Stimulated activated CD8-positive, alpha-beta memory T cell treated with anti-CD3 and anti-CD28 coated beads, Interleukin-4, amount 100 ng/mL, for 24 hours (primary cell): ENCODE measurements at places on chromosomes 1 and 21.

DNA sequence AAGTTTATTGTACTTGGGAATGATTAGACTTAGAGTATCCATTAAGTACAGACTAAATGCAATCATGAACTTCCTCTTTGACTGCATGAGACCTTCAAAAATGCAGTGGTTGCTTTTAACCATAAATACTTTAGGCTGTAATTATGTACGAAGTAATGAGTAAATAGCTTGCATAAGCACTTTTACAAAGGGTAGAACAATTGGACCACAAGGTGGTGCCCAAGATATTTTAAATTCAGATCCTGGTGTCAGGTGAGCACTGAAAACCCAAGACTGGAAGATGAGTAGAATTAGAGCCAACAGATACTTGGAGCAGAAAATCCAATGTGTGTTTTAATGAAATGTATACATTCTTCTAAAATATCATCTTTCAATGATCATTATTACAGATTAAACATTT lies 43.4 kb upstream of the RHOU start:
- no peak for DNase-seq

DNA sequence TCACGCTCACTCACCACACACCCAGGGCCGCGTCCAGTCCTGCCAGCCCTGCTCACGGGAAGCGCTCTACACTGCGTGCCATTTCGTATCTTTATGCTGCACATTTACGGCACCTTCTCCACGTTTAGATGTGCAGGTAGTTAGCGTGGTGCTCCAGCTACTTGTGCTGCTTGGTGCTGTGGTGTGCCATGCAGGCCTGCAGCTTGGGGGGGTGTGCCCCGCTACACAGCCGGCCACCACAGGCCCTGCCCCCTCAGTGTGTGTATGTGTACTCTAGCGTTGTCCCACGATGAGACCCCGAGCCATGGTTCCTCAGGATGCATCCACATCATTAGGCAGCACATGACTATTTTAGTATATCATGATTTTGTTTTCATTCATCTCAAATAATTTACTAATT lies 38.3 kb downstream of the SNAP47 start:
- DNase-seq, result no peak

GRCh38 chr1:236945002-236945401 lies 59.2 kb downstream of the MT1HL1 start:
- no peak for DNase-seq

DNA sequence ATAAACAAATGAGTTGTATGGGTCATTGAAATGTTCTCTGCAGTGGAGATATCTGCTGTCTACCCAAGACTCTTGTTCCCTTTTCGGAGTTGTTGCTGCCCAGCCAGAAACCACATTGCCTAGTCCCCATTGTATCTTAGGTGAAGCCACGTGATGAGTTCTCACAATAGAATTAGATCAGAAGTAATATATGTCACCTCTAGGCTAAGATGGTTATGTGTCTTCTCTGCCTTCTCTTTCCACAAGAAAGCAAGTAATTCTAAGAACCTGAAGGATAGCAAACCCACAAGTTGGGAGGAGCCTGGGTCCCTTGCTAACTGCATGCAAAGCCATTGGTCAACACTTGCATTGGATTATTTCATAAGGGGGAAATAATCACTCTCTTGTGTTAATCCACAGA lies 76.6 kb downstream of the ADCY10 start:
- DNase-seq, result no peak

DNA sequence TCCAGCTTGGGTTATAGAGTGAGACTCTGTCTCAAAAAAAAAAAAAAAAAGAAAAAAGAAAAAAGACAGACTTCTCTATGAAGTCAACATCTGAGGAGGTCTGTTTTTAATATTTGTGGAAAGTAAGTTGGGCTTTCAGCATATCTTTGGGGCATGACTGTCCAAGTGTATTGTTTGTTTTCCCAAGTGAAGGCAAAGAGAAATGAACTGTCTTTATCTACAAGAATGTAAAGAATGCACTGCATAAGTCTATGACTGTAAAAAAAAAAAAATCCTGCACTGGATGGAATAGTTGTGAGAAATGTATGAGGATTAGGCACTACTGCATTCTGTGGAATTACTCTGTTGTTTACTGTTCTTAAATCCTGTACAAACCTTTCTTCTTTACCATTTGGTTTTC lies 45.6 kb upstream of the TMEM61 start:
- no peak for DNase-seq

DNA sequence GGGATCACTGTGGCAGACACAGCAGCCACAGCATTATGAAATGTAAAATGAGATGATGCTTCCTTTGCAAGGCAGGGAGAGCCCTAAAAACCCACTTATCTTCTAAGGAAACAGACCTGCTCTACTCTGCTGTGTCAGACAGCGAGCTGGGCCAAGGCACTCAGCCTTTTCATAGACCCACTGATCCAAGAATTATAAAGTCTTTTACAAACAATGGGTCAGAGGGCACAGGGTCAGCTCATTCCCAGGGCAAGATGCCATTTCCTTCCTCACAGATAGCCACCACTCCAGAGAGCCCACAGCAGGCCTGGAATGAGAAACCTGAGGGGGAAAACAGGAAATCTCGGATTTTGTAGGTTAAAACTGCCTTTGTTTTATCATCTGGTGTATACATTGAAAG lies 42.9 kb downstream of the CASQ2 start:
- DNase-seq, result no peak

GRCh38 chr1:145708063-145708462 lies 895 bp upstream of the PDZK1 start:
- no peak for DNase-seq

GRCh38 chr1:205480349-205480985 lies 24.0 kb upstream of the CDK18 start:
- DNase-seq, result peak; percentile 53

- no peak for DNase-seq
Measured at GRCh38 chr1:29800120-29800519, 563.8 kb downstream of the PTPRU start.

DNA sequence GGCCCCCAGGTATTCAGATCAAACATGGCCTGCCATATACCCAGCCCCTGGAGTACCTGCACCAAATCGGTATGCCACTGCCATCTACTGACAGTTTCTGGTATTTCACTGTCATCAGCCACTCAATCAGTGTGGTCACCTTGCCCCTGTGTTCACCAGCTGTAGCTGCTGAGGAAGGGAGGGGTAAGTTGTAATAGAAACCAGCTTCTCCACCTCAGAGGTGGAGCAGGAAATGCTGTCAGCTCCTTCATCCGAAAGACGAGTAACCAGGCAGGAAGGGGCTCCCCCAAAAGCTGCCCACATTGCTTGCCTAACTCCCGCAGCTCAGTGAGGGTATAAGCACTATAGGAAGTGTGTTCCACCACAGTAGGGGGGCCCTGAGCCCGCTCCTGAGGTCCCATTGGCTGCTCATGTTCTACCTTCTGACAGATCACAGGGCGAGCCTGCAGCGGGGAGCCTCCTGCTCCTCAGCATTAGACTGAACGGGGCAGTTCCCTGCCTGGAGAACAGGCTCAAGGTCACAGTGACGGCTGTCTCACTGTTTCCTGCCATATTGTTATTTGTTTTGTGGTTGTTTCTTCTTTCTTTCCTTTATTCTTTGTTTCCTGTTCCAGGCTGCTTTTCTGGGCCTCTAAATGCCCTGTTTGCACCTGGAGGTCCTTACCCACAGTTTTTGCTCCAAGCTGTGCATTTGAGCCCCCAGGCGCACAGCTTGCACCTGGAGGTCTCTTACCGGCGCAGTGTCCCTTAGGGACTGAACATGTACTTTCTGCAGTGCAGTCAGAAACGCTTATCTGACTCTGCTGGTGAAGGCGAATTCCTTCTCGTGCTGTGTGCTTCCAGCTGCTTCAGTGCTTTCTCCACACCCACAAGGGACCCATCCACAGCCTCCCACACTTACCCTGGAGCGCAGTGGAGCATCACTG lies 1638.3 kb downstream of the MRPL39 start:
- peak; percentile 36 for DNase-seq

GRCh38 chr1:183806125-183806524 lies 1.2 kb downstream of the RGL1 start:
- no peak for DNase-seq

- DNase-seq, result no peak
Measured at GRCh38 chr1:77313491-77313890, 31.7 kb downstream of the AK5 start.

DNA sequence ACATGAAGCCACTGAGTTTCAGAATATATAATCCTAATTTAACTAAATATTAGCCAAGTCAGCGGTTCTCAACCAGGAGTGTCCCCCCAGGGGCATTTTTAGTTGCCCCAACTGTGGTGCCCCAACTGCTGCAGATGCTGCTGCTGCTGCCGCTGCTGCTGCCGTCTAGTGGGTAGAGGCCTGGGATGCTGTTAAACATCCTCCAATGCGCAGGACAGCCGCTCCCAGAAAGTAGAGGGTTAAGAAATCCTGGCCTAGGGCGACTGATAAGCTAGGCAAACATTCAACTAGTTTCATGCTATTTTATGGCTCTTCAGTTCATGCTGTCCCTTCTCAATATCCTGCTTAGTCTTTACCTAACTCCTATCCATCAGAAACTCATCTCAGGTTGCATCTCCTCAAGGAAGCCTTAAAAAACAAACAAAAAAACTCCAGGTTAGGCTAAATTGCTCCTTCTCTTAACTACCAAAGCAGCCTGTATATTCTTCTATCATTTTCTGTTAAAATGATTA lies 9.9 kb upstream of the DCAF6 start:
- no peak for DNase-seq

DNA sequence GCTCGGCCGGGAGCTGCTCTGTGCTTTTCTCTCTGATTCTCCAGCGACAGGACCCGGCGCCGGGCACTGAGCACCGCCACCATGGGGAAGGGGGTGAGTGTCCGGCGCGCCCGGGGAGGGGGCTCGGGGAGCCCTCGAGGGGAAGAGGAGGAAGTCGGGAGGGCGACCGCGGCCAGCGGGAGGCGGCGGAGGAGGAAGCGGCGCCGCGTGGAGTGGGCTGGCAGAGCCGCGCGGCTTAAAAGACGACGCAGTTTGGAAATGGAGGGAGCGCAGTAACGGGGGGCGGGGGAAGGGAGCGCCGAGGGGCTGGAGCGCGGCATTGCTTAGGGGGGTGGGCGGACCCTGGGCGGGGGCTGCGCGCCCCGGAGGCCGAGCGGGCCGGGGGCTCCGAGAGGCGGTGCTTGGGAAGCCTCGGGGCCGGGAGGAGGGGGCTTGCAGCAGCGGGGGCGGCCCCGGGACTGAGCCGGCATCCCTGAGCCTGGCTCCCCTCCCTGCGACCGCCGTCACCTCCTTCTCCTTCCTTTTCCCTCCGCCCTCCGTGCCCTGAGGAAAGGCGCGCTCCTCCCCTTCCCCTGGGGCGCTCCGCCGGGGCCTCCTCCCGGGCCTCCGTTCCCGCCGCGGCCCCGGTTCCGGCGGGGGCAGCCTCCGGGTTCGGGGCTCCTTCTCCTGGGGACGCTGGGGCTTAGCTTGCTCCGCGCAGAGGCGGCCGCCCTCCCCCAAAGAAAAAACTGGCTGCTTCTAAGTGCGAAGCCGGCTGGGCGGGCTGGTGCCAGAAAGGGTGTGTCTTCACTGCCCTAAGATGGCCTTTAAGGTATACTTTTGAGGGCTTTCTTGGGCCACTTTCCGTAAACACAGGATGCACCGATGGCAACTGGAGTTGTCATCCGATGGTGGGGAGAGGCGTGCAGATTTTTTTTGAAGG lies 648 bp downstream of the ATP1A1 start:
- peak; percentile 35 for DNase-seq

DNA sequence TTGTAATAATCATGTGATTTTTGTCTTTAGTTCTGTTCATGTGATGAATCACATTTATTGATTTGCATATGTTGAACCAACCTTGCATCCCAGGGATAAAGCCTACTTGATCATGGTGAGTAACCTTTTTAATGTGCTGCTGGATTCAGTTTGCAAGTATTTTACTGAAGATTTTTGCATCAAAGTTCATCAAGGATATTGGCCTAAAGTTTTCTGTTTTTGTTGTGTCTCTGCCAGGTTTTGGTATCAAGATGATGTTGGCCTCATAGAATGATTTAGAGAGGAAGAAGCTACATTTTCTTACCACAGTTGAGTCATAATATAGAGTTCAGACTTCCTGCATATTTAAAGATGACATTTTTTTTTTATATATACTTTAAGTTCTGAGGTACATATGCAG lies 455.9 kb downstream of the PLPP3 start:
- DNase-seq, result no peak

DNA sequence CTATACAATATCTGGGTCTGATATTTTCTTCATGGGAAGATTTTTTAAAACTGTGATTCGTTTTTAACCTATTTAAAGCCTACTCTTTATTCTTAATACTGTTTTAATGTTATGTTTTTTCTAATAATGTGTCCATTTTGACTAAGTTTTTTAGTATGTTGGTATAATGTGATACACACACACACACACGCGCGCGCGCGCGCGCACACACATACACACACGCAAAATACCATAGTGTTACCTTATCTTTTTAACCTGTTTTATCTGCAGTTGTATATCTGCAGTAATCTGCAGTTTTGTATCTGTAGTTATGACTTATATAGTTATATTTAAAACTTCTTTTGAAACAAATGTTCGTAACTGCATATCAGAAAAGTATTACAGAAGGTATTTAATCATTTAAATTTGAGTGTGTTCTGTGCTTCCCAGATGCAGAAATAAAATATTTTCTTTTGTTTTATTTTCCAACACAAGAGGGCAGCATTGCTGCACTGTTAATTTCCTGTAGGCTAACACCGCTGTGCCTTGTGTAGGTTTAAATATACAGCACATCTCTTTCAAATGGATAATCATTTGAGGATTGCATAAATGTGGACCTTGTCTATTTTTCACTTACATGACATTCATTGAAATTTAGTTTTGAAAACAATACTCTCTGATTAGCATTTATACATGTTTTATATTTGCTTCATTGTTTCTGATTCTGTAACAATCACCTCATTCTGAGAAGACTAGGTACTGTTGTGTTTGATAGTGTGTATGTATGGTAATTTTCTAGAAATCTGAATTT lies 166.1 kb downstream of the PDE4B start:
- DNase-seq, result no peak

DNA sequence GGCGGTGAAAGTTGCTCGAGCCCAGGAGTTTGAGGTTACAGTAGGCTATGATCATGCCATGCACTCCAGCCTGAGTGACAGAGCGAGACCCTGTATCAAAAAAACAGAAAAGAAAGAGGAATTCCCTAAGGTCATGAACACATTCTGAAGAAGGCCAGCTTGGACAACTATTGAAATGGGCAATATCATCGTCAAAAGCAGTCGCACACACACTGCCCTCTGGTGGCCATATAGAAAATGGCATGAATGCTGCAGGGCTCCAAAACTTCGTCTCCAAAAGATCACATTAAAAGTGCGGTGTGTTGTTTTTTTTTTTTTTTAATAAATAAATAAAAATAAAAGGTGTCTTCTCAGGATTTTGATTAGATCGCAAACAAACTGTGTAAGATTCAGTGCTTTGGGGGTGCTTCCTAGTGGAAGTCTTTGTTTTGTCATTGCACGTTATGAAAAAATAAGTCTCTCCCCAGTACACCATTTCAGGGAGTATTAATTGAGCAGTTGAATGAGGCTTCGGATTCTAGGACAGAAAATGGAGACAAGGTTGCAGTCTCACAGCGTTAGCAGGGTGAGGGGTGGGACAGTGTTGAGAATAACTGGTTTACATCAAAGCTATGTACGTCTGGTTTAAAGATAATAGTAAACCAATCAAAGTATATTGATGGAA lies 87.5 kb upstream of the FMN2 start:
- no peak for DNase-seq
